Activated T-helper 1 cell treated with anti-CD3 and anti-CD28 coated beads, Interleukin-12 subunit alpha, Interleukin-12 subunit beta, Interleukin-2, Interleukin-4 antibody, amounts not matched to agents 30 ng/mL and 10 ng/mL and 1 ng/mL, durations not matched to agents 14 hours and 24 hours and 36 hours (primary cell): ENCODE measurements at places on chromosomes 2 and 18. TPM values are rescaled to one million over a fixed set of nuclear protein-coding genes. Genes with fewer than 3 reads are reported as not detected.

The SLC40A1 gene
- total RNA-seq = 0.86 and 1.2 TPM in 2 replicates

- H3K4me3 ChIP-seq = peak overlapping the region; percentile 95
- peaks cover 5% of the 10 kb centered on the region for H3K36me3 ChIP-seq
- DNase-seq = no peak
- H3K27me3 ChIP-seq = peaks cover 7% of the 10 kb centered on the region
Observed at GRCh38 chr2:176002688-176003210, 682 bp upstream of the LNPK start.

DNA sequence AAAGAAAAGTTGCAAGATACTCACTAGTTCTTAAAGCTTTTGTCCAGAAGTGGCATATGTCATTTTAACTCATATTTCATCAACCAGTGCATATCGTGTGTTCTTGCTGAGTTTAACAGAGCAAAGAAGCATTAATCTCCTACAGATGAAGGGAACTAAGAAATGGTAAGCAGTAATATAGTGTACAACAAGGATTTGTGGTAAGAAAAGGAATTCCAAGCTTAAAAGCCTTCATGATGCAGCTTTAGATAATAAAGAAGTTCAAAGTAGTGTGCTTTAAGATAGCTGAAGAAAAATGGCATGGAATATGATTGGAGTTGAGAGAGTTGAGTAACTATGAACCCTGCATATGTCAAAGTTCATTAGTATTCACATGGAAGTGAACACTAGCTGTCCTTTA, 649.8 kb upstream of the FSHR start:
- H3K4me3 ChIP-seq = no peak overlapping the region
- no peaks in the 10 kb centered on the region for H3K36me3 ChIP-seq
- no peaks in the 10 kb centered on the region for H3K27me3 ChIP-seq
- no peak overlapping the region for H3K27ac ChIP-seq

DNA sequence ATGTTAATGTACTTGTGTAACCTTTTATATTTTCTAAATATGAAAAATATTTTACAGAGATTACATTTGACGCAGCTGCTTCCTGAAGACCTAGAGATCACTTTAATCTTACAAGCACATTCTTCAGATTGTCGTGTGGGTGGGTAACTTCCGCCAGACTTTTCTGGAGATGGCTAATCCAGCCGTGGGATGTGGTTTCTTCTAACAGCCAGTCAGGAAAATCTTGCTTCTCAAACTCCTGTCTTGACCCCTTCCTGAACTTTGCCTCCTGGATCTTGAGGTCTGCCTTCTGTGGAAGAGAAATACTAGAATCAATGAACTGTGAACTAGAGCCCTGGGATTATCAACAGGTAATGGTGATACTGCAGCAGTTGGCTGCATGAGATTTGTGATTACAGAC, 401.6 kb upstream of the TNP1 start:
- no peaks in the 10 kb centered on the region for H3K4me1 ChIP-seq
- no peaks in the 10 kb centered on the region for H3K36me3 ChIP-seq
- H3K4me3 ChIP-seq = no peak overlapping the region
